A549 (cell line): ENCODE measurements at places on chromosomes 3 and 15. TPM values are rescaled to one million over a fixed set of nuclear protein-coding genes. Genes with fewer than 3 reads are reported as not detected.

Gene CHRM5
- not detected in 3 replicates for polyA plus RNA-seq

DNA sequence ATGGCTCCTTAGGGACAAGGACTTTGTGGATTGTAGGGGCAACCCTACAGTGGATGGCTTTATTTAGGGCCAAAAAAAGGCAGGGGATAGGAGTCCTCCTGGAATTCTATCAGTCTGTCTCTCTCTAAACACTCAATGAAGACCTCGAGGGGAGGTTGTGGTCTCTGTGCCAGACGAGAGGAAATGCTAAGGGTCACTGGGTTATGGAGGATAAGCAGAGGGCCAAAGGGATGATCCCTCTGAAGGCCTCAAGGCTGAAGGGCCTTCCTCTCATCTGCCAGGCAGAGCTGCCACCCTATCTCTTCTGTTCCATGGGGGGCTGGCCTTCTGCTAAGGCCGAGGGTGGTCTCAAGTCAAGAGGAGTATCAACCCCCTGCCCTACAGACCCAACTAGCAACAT is 27.0 kb downstream of the PLXNB1 start:
- DNase-seq: no peak

GRCh38 chr3:42177068-42177800 is 86.1 kb downstream of the TRAK1 start:
- no peak for DNase-seq

Gene UBE2Q2
- 36.0 to 40.1 TPM (median 36.5 TPM) in 3 replicates for polyA plus RNA-seq

Gene FOXB1
- not detected in 3 replicates for polyA plus RNA-seq

Gene SLC30A4
- polyA plus RNA-seq: 2.1 to 2.7 TPM (median 2.2 TPM) in 3 replicates

DNA sequence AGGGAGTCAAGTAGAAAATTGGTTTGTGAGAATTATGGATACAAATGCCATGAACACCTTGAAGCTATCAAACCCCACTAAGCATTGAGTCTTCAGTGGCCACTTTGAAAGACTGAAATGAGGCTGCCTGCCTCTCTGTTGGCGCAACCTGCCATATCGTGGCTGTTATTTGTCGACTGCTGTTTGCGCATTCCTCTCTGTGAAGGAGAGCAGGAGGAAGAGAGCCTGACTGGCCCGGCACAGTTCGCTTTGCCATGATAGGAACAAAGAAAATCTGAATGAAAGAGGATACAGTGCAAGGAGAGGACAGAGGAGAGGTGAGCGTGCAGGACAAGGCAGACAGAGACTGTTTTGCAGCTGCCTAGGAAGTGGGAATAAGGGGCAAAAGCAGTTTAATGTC is 289.4 kb downstream of the RYR3 start:
- DNase-seq: no peak

Gene TM4SF4
- 28.7 to 45.2 TPM (median 32.2 TPM) in 3 replicates for polyA plus RNA-seq

DNA sequence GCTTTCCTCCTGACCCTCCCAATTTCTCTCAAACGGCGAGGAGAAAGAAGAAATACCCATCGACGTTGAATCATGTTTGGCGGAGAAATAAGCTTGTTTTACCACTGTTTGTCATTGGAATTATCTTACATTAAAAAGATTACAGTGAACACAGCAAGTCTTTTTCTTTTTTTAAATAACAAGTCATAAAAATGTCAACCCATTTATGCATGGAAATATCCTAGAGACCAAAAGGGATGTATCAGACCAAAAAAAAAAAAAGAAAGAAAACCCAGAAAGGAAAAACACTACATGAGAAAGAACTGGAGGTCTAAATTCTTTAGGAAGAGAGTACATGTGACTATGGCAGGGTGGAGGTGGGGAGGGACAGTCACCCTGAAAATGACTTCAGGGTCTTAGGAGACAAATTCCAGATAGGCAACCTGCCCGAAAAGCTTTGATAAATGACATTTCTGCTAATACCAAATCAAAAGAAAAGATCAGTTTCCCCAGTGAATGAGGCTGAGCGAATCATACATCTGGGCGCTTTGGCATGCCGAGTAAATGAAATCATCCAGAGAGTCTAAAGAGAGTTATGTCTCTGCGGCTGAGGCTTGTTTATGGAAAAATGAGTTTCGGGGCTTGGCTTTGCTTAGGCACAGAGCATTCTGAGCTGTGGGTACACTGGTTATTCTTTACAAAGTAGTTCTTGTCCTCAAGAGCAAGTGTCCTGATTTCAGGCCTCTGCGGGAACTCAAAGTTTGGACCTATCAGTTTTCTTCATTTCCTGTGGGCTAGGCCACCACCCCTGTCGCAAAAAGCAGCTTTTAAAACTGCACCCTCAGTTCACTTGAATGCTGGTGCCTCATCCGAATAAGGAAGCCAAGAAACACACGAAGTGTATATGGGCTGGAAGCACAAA is 110.1 kb upstream of the TGFBR2 start:
- no peak for DNase-seq

Gene ZNF774
- 0.94 to 1.3 TPM (median 1.2 TPM) in 3 replicates for polyA plus RNA-seq

DNA sequence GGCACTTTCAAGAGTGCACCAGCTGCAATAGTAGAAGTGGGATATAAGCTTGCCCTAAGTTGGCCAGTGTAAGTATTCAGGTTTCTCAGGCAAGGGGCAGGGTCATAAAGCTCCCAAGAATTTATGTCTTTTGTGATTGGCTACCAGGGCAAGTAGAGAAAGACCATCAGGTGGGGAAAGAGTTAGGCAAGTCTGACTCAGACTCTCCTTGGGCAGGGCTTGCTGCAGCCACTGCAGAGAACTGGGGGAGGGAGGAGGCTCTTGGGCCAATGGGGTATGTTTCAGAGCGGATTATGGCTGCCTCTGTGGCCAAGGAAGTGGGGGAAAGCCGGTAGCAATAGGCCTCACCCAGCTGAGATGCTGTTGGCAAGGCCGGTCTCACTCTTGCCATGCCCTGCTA is 44.6 kb upstream of the SLC25A36 start:
- no peak for DNase-seq

GRCh38 chr15:95405447-95405846 is 925.1 kb upstream of the NR2F2 start:
- DNase-seq: no peak

Gene GUCA1C
- polyA plus RNA-seq: not detected in 3 replicates

DNA sequence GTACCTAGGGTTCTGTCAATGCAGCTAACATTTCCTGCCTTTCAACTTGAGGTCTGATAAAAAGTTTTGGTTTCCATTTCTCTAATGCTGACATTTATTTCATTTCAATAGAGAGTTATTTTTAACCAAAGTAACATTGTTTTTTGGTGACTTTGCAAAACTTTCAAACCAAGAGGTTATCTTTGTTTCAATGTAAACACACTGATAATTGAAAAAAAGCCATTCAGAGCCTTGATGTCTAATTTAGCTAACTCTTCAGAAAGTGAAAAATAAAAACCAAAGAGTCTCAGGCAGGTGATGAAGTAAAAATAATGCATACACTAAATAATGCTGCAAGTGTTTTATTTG is 9.6 kb upstream of the TIPARP start:
- no peak for DNase-seq

DNA sequence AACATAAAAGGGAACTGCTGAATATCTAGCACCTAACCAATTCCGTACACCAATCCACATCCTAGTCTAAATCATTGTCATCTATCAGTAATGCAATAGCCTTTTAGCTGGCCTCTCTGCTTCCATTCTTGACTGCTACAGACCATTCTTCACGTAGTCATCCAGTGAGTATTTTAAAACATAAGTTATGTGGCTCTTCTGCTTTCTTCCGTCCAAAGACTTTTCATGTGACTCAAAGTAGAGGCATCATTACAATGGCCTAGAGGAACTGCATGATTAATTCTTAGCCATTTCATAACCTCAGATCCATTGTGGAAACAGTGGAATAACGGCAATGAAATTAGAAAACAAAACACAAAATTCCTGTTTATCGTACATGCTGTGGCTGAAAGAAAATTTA is 88.9 kb upstream of the CBLB start:
- no peak for DNase-seq

DNA sequence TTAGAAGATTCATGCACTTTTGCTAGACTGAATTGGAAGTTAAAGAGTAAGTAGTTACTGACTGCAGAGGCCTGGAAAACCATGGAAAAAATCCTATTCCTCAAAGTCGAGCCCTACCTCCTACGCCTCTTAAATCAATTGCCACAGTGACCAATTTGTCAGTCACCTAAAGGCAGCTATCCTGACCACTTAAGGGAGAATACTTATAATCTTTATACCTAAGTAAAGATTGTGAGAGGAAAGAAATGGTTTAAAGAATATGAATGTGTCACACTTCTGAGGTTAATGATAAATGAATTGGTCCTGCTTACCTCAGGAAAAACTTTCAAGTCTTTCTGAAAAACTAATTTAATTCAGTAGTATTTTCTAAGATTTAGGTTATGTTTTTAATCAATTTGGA is 42.6 kb downstream of the AGTR1 start:
- DNase-seq: no peak

DNA sequence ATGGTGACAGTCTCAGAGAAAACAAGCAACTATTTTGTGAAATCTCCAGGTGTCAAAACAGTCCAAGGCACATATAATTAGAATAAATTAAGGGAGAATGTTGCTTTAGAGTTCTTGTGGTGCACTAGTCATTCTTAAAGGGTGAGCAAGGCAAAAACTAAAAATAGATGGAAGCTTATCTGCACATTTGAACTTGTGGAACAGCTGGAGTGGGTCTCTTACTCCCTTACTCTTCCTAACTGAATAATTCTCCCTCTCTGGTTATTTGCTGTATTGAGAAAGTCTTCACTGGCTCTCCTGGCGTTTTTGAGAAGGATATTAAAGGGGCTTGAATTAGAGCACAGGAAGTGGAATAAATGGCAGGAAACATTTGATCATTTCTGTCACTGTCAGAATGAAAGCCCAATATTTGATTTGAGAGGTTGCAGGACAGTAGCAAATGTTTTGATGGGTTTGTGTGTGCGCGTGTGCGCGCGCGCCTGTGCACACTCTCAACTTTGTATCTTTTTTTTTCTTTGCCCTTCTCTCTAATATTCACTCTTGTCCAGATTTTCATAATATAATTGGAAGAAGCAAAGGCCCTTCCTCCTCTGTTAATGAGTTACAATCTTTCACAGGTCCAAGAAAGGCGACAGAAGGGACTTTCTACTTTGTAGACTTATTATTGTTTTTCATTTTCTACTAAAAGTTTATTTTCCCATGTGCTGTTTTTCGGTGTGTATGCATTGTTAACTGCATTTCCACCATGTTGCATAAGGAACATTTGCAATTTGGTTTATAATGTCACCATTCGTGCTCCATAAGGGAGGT is 40.9 kb downstream of the AKAP13 start:
- DNase-seq: no peak

- DNase-seq: no peak
Measured at GRCh38 chr15:81183439-81183775, 13.3 kb upstream of the IL16 start.

DNA sequence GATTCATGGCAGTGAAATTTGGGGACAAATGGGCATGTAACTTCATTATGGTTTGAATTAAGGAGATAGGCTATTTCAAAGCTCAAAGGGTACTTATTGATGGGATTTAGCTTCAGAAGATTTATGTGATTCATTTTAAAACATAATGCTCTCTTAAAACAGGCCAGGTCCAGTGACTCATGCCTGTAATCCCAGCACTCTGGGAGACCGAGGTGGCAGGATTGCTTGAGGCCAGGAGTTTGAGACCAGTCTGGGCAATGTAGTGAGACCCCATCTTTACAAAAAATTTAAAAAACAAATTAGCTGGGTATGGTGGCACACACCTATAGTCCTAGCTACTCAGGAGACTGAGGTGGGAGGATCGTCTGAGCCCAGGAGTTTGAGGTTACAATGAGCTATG is 11.5 kb downstream of the THAP10 start:
- DNase-seq: no peak
